ENCODE measurements at places on chromosomes 7 and 10.

- no peak for DNase-seq
Measured at GRCh38 chr10:94343151-94343550, 19.6 kb downstream of the NOC3L start.

GRCh38 chr7:81036057-81036456 lies 117.2 kb upstream of the SEMA3C start:
- peak; percentile 29 for DNase-seq

- DNase-seq = no peak
Measured at GRCh38 chr7:42194238-42194637, 42.8 kb downstream of the GLI3 start.

- no peak for DNase-seq
Measured at GRCh38 chr10:60732198-60732806, 46.0 kb upstream of the CDK1 start.

DNA sequence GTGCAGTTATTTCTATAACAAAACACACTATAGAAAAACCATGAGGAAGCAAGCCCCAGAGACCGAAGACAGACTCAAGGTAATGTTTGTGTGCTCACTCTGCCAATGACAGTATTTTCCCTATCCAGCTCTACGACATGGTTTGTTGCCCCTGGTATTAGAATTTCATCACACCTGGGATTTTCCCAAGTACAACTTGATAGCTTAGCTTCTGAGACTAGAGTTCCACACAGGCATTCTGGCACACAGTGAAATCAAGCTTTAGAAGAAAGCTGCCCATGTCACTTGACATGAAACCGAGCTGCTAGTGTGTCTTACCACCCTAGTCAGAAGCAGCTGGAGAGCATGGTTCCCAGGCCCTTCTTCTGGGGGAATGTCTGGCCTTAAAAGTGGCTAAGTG lies 44.1 kb upstream of the AKR1E2 start:
- no peak for DNase-seq

DNA sequence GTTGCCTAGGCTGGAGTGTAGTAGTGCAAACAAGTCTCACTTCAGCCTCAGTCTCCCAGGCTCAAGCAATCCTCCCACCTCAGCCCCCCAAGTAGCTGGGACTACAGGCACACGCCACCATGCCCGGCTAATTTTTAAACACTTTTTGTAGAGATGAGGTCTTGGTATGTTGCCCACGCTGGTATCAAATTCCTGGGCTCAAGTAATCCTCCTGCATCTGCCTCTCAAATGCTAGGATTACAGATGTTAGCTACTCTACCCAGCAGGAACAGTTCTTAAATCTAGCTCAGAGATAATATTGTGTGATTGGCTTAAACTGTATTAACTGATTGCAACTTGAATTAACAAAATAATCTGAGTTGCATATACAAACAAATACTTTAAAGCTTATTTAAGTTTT lies 82.9 kb downstream of the CDK14 start:
- DNase-seq = no peak

GRCh38 chr7:34734771-34735170 lies 76.8 kb downstream of the NPSR1 start:
- DNase-seq = no peak

- DNase-seq = no peak
Measured at GRCh38 chr10:36872702-36873393, 252.6 kb upstream of the ANKRD30A start.

DNA sequence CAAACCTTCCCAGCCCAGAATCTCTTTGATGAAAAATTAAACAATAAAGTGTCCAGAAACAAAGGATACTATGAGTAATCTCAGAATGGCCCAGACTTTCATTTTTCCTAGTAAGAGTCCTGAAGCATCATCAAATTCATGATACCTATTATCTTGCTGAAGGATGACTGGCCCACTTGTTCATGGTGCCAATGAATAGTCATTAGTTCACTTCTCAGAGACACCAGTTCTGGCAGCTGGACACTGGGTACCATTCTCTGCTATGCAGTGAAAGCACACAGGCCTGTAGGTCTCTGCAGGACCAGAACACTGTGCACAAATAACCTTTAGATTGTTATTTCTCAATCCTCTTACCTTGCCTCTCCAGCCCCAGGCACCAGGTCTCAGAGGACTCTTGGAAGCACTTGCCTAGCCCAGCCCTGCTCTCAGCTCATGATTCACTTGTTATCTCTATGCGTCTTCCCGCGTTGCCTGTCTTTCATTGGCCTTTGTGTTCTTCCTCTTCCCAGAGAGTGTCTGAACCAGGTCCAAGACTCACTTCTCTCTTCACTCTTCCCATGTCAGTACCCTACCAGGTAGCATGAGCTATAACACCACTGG lies 98.1 kb upstream of the AGBL3 start:
- DNase-seq = no peak

GRCh38 chr10:103196516-103196915 lies 3.4 kb upstream of the NT5C2 start:
- DNase-seq = no peak

Data from AG10803 (cell line).